Activated CD8-positive, alpha-beta T cell treated with anti-CD3 and anti-CD28 coated beads for 36 hours (primary cell): ENCODE measurements at places on chromosomes 4 and X.

DNA sequence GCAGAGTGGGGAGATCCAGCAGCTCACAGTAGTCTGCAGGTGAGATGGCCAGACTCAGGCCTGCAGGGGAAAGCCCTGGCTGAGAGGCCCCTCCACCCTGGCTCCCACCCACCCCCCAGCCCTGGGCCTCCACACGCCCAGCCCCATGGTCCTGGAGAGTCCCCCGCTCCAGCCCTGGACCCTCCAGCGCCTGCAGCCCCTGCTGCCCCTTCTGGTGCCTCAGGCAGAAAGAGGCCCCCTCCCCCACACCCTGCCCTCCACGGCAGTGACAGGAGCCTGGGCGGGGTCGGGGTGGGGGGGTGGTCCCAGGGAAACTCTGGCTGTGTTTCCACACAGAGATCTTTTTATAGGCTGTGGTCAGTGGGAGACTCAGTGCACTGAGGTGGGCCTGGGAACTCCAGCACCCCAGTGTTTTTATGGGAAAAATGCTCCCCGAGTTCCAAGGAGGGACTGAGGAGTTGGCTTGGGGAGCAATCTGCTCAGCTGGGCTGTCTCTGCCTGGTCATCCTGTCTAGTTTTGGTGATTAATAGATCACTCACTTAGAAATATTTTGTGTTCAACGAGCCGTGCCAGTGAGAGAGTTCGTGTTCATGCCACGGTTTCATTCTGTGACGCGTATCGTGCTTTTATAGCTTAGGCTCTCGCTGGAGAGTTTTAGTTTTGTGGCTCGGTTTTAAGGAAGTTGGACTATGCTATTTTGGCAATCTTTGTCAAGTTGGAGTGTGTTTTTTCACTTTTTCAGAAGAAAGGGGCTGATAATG is 53.1 kb upstream of the HGFAC start:
- DNase-seq, result no peak
- H3K36me3 ChIP-seq, result no peaks in the 10 kb centered on the region
- H3K4me3 ChIP-seq, result no peak overlapping the region
- peaks cover 3% of the 10 kb centered on the region for H3K27me3 ChIP-seq
- peaks cover 2% of the 10 kb centered on the region for H3K4me1 ChIP-seq

DNA sequence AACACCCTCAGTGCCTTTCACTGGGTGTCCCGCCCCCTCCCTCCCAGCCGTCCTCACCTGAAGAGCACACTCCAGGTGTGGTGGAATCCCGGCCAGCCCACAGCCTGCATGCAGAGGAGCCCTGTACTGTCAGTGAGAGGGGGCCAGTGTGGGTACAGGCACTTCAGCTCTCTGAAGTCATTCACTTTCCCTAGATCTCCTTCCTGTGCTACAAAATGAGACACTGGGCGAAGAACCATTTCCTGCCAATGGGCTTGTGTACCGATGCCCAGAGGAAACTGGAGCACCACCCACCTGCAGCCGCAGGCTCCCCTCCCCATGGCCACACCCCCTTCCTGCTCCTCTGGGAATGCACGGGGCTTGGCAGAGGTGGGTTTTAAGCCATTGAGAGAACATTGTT is 73.9 kb upstream of the C4orf50 start:
- no peaks in the 10 kb centered on the region for H3K36me3 ChIP-seq
- H3K27me3 ChIP-seq, result peaks cover 3% of the 10 kb centered on the region
- DNase-seq, result no peak
- H3K4me3 ChIP-seq, result no peak overlapping the region
- peaks cover 3% of the 10 kb centered on the region for H3K4me1 ChIP-seq

GRCh38 chr4:18698119-18698883 is 676.7 kb upstream of the LCORL start:
- no peak overlapping the region for H3K27ac ChIP-seq
- H3K27me3 ChIP-seq, result no peaks in the 10 kb centered on the region
- no peaks in the 10 kb centered on the region for H3K36me3 ChIP-seq
- DNase-seq, result no peak

DNA sequence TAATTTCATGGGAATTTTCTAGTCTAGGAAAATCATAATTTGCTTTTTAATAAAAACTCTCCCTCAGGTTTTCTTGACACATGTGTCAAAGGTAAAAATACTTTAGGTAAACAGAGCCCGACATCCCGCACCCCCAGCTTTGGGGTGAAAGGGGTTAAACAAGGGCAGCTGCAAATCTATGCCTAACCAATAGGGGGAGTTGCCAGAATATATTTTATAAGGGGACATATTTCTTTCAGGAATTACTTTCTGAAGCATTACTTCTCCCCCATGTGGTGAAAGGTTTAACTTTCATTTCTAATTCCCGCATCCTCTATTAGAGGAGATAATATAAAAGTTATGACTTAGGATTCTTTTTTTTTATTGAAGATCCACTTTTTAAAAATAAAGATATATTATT is 53.9 kb upstream of the HEPH start:
- no peaks in the 10 kb centered on the region for H3K27me3 ChIP-seq
- H3K4me3 ChIP-seq, result no peak overlapping the region
- no peaks in the 10 kb centered on the region for H3K4me1 ChIP-seq
- no peaks in the 10 kb centered on the region for H3K36me3 ChIP-seq
- DNase-seq, result peak; percentile 10

DNA sequence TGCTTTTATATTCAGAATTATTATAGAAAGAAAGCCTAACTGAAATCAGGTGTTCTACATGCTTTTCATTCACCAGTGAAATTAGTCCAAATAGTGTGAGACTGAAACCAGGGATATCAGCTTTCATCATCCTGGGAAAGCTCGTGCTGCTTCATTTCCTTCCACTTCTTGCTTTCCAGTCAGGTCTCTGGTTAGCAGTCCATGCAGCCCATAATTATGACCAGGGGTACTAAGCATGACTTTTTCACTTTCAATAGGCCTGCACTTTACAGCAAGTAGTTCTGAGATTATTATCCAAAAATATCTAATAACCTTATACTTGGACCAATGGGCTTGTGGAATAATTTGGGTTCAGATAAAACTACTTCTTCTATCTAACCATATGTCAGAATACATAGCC is 673.2 kb upstream of the MAGEB2 start:
- H3K27ac ChIP-seq, result no peak overlapping the region
- no peak overlapping the region for H3K4me3 ChIP-seq
- H3K36me3 ChIP-seq, result no peaks in the 10 kb centered on the region

- no peaks in the 10 kb centered on the region for H3K27me3 ChIP-seq
- H3K36me3 ChIP-seq, result no peaks in the 10 kb centered on the region
- no peak overlapping the region for H3K4me3 ChIP-seq
- no peaks in the 10 kb centered on the region for H3K4me1 ChIP-seq
- H3K27ac ChIP-seq, result no peak overlapping the region
Observed at GRCh38 chr4:182537031-182537795, 294.0 kb downstream of the TENM3 start.

- no peak overlapping the region for H3K4me3 ChIP-seq
- no peak for DNase-seq
- H3K36me3 ChIP-seq, result peaks cover 15% of the 10 kb centered on the region
- no peaks in the 10 kb centered on the region for H3K27me3 ChIP-seq
- H3K27ac ChIP-seq, result no peak overlapping the region
Observed at GRCh38 chr4:113553082-113553481, 208.5 kb downstream of the CAMK2D start.

DNA sequence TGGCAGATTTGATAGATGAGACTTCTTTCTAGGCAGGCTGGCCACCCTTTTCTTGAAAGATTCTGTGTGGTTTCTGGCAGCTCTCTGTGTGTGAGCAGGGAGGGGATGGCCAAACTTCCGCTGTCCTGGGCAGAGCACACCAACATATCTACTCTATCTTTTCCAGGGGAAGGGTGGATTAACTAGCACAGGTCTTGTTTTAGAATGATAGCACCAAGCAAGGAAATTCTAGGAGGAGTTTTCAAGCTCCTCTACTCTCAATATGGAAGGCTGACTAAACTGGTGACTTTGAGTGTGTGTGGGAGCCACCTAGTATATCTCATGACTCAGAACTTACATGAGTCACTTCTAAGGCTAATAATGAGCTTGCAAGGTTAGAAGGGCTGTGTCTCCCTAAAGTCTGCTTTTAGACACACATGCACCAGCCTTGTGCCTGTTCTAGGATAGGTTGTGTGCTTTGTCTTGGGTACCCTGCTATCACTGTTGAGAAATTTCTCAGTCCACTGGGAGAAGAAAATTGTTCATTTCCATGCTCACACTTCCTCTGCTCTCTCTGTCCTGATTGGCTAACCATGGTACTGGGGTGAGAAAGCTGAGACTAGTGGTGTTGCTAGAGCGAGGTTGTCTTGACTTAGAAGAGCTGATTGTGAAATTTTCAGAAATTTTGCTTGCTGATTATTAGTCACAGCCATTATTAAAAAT is 72.9 kb downstream of the YIPF6 start:
- peaks cover 30% of the 10 kb centered on the region for H3K4me1 ChIP-seq
- H3K27ac ChIP-seq, result peak overlapping the region; percentile 85
- no peak overlapping the region for H3K4me3 ChIP-seq
- no peaks in the 10 kb centered on the region for H3K27me3 ChIP-seq
- peaks cover 6% of the 10 kb centered on the region for H3K36me3 ChIP-seq
- DNase-seq, result peak; percentile 27

DNA sequence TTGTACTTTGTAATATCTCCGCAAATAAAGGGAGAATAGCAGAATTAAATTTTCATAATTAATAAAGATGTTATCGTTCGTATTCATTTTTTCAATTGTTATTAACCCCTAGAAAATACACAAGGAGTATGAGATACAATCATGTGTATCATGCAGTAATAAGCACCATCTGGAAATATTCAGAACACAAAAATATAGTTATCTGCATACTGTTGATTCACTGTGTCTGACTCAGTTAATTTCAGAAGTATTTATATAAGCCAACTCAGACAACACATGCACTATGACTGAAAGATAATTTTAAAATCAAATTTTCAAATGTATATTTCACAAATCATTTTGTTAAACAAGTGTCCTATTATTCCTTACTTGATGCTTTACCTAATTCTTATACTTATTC is 1954.8 kb downstream of the ARAP2 start:
- no peaks in the 10 kb centered on the region for H3K27me3 ChIP-seq
- H3K27ac ChIP-seq, result no peak overlapping the region
- H3K4me3 ChIP-seq, result no peak overlapping the region
- no peaks in the 10 kb centered on the region for H3K4me1 ChIP-seq
- DNase-seq, result no peak

DNA sequence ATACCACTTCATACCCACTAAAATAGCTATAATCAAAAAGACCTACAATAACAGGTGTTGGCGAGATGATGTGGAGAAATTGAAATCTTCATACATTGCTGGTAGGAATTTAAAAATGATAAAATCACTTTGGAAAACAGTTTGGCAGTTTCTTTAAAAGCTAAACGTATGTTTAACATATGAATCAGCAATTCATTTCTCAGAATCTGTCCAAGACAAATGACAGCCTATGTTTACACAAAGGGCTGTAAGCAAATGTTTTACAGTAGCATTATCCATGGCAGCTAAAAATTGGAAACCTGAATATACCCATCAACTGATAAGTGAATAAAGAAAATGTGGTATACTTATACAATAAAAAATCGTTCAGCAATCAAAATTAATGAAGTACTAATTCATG is 33.0 kb upstream of the ABCG2 start:
- no peak for DNase-seq
- H3K4me3 ChIP-seq, result no peak overlapping the region
- no peaks in the 10 kb centered on the region for H3K27me3 ChIP-seq
- no peak overlapping the region for H3K27ac ChIP-seq
- H3K4me1 ChIP-seq, result no peaks in the 10 kb centered on the region
- H3K36me3 ChIP-seq, result no peaks in the 10 kb centered on the region

DNA sequence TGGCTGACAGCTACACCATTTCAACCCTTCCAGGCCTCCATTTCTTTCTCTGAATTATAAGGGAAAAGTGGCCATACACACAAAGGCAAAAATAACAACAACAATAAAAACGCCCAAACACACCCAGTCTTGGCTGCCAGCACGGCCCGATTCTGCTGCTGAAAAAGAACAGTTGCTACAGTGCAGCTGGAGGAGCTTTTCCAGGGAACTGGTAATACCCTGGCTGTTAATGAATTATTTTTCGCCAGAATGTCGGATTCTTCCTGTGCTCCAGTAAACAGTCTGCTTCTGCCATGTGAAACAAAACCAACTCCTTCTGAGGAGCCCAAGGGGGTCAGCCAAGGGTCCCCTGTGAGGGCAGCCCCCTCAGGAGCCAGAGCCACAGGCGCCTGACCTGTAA is 6.6 kb downstream of the RAI2 start:
- no peak overlapping the region for H3K4me3 ChIP-seq
- H3K27ac ChIP-seq, result no peak overlapping the region
- no peaks in the 10 kb centered on the region for H3K36me3 ChIP-seq
- no peak for DNase-seq

- DNase-seq, result no peak
- no peaks in the 10 kb centered on the region for H3K27me3 ChIP-seq
- no peaks in the 10 kb centered on the region for H3K4me1 ChIP-seq
- no peaks in the 10 kb centered on the region for H3K36me3 ChIP-seq
Observed at GRCh38 chr4:162126729-162127128, 37.1 kb downstream of the FSTL5 start.

GRCh38 chrX:3256868-3257267 is 89.6 kb downstream of the MXRA5 start:
- H3K36me3 ChIP-seq, result no peaks in the 10 kb centered on the region
- no peak for DNase-seq
- H3K4me1 ChIP-seq, result no peaks in the 10 kb centered on the region
- H3K27ac ChIP-seq, result no peak overlapping the region
- H3K4me3 ChIP-seq, result no peak overlapping the region
- no peaks in the 10 kb centered on the region for H3K27me3 ChIP-seq

GRCh38 chrX:683576-683975 is 53.0 kb downstream of the SHOX start:
- no peaks in the 10 kb centered on the region for H3K36me3 ChIP-seq
- no peaks in the 10 kb centered on the region for H3K4me1 ChIP-seq
- H3K27ac ChIP-seq, result no peak overlapping the region
- no peak overlapping the region for H3K4me3 ChIP-seq
- DNase-seq, result no peak

DNA sequence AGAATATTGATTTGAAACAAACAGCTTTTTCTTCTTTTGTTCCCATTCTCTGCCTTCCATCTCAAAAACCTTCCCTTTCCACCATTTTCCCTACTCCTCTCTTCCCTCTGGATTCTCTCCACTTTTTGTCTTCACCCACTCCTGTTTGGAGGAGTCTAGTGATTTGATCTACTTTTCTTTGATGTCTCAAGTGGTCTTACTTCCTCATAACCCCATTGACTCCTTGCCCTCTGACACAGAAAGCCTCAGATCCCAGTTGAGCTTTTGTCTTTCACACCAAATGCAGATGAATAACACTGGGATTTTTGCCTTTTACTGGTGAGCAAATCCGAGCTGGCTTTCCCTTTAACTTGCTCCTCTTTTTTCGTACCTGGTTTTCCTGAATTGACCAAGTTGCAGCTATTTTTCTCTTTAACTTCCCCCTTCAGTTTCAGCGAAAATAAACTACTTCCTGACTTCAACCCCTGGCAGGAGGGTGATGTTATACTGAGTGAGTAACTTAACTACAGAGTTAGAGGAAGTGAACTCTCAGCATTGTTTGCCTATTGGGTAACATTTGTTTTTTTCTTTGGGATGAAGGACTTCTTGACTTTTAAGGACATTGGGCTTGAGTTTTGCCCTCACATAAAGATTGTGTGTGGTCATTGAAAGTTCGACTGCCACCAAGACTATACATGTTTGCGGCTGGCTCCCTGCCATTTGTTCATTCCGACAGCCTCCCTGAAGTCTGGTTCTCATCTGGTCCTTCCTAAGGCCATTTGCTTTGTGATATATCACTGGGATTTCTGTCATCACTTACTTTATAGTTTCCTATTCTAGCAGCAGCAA is 392.8 kb upstream of the NR3C2 start:
- DNase-seq, result no peak
- H3K27me3 ChIP-seq, result no peaks in the 10 kb centered on the region
- peaks cover 8% of the 10 kb centered on the region for H3K4me1 ChIP-seq
- no peak overlapping the region for H3K27ac ChIP-seq

- no peaks in the 10 kb centered on the region for H3K36me3 ChIP-seq
- no peak overlapping the region for H3K27ac ChIP-seq
- peaks cover 1% of the 10 kb centered on the region for H3K27me3 ChIP-seq
- DNase-seq, result no peak
Observed at GRCh38 chr4:120714417-120715010, 208.0 kb downstream of the PRDM5 start.
